ENCODE measurements at places on chromosomes 4 and X. TPM values are rescaled to one million over a fixed set of nuclear protein-coding genes. Genes with fewer than 3 reads are reported as not detected.

DNA sequence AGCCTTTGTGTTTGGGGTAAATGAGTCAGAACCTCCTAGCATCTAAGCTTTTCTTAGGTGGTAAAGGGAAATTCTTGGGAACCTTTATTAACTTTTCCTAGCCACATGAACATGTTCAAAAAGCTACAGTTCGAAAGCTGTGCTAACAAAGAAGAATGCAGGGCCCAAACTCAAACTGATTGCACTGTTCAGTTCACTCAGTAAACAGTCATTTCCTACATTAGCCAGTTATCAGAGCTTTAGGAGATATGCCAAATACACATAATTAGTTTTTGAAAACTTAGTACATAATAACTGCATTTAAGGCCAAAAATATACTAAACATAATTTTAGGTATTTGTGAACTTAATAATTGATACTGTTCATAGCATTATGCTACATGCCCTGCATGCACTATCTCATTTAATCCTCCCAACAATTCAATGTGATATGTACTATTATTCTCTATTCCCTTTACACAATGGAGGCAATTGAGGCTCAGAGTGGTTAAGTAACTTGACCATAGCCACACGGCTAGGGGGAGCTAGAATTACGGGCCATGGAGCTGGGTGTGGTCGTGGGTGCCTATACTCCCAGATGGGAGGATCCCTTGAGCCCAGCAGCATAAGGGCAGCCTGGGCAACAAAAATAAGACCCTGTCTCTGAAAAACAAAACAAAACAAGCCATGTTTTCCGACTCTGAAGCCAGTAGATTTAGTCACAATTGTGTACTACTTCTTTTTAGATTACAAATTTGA, 43.9 kb upstream of the PDGFRA start:
- DNase-seq, result no peak

GRCh38 chr4:16597845-16598596, 300.4 kb downstream of the LDB2 start:
- DNase-seq, result no peak

- DNase-seq, result no peak
Observed at GRCh38 chr4:144666539-144667175, 20.7 kb downstream of the HHIP start.

- no peak for DNase-seq
Observed at GRCh38 chrX:40457406-40457805, 123.4 kb upstream of the ATP6AP2 start.

Gene GLRA2
- not detected for total RNA-seq

Gene ASB12
- total RNA-seq, result not detected

Gene CXorf49
- not detected for total RNA-seq
